Endothelial cell of umbilical vein (primary cell): ENCODE measurements at places on chromosomes 5 and 9. TPM values are rescaled to one million over a fixed set of nuclear protein-coding genes. Genes with fewer than 3 reads are reported as not detected.

- no peaks in the 10 kb centered on the region for H3K4me1 ChIP-seq
- H3K27me3 ChIP-seq = no peaks in the 10 kb centered on the region
- H3K4me3 ChIP-seq = no peak overlapping the region
- no peaks in the 10 kb centered on the region for H3K36me3 ChIP-seq
- H3K27ac ChIP-seq = no peak overlapping the region
Observed at GRCh38 chr5:6115852-6116251, 262.5 kb downstream of the MED10 start.

DNA sequence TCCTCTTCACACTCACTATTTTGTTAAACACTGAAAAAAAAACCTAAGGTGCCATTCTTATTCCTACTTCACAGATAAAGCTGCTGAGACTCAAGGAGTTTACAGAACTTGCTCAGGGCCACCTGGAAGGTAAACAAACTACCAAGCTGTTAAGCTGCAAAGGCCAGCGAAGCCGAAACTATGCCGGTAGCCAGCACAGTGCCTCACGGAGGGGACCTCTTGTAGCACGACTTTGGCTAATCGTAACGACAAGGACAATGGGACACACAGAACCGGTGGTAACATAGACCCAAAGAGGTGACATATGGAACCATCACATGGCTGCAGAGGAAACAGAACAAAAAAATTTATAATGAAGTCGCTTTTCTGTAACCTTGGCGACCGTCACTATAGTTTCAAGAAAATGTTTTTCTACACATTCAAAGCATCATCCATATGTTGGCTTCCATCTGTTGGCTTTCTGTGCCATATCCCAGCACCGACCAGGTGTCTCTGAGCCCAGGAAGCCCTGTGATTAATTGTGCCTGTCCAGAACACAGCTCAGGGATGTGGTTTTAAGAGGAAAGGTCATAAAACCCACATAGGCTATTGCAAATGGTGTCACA lies 60.3 kb downstream of the S1PR3 start:
- DNase-seq = no peak
- H3K27me3 ChIP-seq = no peaks in the 10 kb centered on the region
- H3K36me3 ChIP-seq = no peaks in the 10 kb centered on the region
- no peak overlapping the region for H3K4me3 ChIP-seq
- H3K27ac ChIP-seq = no peak overlapping the region
- no peaks in the 10 kb centered on the region for H3K4me1 ChIP-seq

- H3K4me1 ChIP-seq = no peaks in the 10 kb centered on the region
- H3K36me3 ChIP-seq = no peaks in the 10 kb centered on the region
- no peak for DNase-seq
- H3K27me3 ChIP-seq = peaks cover 28% of the 10 kb centered on the region
Observed at GRCh38 chr5:161548487-161549094, 2.1 kb upstream of the GABRB2 start.

DNA sequence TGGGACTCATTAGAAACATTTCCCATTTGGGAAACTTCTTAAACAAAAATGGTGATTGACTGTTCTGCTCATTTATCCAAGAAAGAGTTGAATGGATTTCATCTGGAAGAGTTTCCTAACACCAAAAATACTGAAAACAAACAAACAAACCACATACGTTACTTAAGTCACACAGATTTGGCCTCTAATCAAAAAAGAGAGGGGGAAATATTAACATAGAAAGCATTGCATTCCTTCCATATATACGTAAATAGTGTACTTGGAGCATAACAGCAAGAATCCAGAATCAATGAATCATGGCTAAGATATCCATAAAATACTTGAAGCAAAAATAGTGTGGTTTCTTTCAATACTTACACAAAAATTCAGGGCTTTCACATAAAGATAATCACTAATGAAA lies 189.8 kb upstream of the MAP3K1 start:
- peak; percentile 81 for DNase-seq
- H3K27ac ChIP-seq = no peak overlapping the region
- H3K27me3 ChIP-seq = no peaks in the 10 kb centered on the region
- peaks cover 10% of the 10 kb centered on the region for H3K4me1 ChIP-seq

DNA sequence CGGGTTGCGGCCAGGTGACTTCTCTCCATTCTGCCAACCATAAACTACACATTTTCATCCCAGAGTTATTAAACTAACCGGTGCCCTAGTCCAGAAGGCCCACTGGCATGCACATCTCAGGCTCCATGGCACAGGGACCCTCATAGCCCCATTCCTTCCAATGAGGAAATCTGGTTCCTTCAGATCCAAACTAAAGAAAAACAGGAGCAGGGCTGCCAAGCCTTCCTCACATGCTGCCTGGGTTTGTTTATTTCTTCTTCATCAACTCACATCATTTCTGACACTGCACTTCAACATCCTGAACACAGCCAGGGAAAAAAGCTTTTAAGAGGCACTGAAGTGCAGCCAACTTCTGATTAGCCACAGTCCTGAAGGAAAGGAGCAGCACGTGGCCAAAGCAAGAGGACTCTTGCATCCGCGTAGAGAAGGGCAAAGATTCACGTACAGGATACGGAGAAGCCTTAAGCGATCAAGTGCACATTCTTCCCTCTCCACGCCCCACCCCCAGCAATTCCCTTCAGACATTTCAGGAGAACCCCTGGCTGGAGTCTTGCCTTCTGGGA lies 22.5 kb downstream of the LHFPL2 start:
- no peaks in the 10 kb centered on the region for H3K4me1 ChIP-seq
- DNase-seq = peak; percentile 41
- no peak overlapping the region for H3K4me3 ChIP-seq
- H3K36me3 ChIP-seq = peaks cover 2% of the 10 kb centered on the region

AJM1 gene
- 0.30 and 0.32 TPM in 2 replicates for polyA plus RNA-seq
